MCF 10A (cell line): ENCODE measurements at places on chromosomes 5 and 9. TPM values are rescaled to one million over a fixed set of nuclear protein-coding genes. Genes with fewer than 3 reads are reported as not detected.

GRCh38 chr5:97193355-97193688 is 10.3 kb upstream of the RIOK2 start:
- H3K4me1 ChIP-seq = peaks cover 16% of the 10 kb centered on the region
- H3K36me3 ChIP-seq = peaks cover 5% of the 10 kb centered on the region
- H3K27me3 ChIP-seq = no peaks in the 10 kb centered on the region
- DNase-seq = no peak
- peak overlapping the region; percentile 29 for H3K4me3 ChIP-seq

GRCh38 chr9:108850293-108850897 is 5.4 kb downstream of the ACTL7B start:
- no peak overlapping the region for H3K4me3 ChIP-seq
- peak; percentile 60 for DNase-seq
- H3K27ac ChIP-seq = no peak overlapping the region

GRCh38 chr5:856531-857425 is 6.0 kb upstream of the ZDHHC11 start:
- H3K4me3 ChIP-seq = no peak overlapping the region
- no peak overlapping the region for H3K27ac ChIP-seq
- H3K4me1 ChIP-seq = no peaks in the 10 kb centered on the region
- H3K27me3 ChIP-seq = peaks cover 11% of the 10 kb centered on the region
- no peak for DNase-seq

GRCh38 chr5:156186760-156187159 is 140.2 kb upstream of the SGCD start:
- no peak overlapping the region for H3K4me3 ChIP-seq
- H3K27ac ChIP-seq = no peak overlapping the region
- no peaks in the 10 kb centered on the region for H3K4me1 ChIP-seq
- no peaks in the 10 kb centered on the region for H3K27me3 ChIP-seq
- no peaks in the 10 kb centered on the region for H3K36me3 ChIP-seq

Gene PCDHGB6
- total RNA-seq = 0.68 and 1.4 TPM in 2 replicates

DNA sequence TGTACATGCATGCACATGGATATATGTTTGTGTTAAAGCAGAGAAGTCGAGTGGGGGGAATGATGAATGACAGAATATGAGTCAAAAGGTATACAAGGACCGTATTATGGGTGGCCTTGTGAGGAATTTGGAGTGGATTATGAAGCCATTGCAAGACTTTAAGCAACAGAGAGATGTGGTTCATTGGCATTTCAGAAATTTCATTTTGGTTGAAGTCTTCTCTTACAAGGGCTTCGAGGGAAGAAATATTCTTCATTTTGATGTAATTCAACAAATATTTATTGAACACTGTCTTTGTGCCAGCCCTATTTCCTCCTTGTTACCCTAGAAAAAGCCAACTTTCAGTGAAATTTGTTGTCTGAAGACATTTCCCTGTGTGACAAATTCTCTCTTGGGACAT is 83.9 kb upstream of the SLCO6A1 start:
- no peaks in the 10 kb centered on the region for H3K27me3 ChIP-seq
- no peaks in the 10 kb centered on the region for H3K4me1 ChIP-seq
- no peaks in the 10 kb centered on the region for H3K36me3 ChIP-seq

DNA sequence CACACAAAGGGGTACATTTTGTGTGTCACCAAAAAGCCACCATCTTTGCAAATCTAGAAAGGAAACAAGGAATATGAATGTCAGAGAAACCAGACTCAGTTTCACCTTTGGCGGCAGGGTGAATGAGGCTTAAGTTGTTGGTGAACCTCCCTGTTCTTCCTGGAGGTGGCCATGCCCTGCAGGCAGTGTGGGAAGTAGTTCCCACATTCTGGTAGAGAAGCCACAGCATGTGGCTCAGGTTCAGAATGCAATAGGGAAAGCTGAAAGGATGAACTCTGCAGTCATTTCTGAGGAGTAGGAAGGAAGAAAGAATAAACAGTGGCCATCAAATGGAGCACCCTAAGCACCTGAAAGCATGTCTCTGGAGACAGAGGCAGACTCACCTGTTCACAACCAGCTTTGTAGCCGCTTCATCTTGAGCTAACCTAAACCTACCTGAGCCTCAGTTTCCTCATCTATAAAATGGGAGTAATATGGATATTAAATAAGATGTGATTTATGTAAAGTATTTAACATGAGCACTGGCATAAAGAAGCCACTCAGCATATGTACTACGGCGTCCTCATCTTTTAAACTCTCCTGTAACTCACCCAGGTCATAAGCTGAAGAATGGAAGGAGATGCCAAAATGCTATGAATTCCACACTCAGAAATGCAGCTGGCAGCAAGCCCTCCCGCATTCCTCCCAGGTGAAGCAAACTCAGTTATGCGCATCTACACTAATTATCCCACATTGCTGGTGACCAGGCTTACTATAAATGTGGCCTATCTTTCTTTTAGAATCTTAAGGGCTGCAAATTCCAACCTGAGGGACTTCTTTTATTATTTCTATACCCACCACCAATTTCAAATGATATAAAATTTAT is 86.0 kb downstream of the ZNF608 start:
- peaks cover 48% of the 10 kb centered on the region for H3K4me1 ChIP-seq
- H3K4me3 ChIP-seq = peak overlapping the region; percentile 9
- peaks cover under 1% of the 10 kb centered on the region for H3K36me3 ChIP-seq

GRCh38 chr9:91896513-91897121 is 53.4 kb downstream of the ROR2 start:
- H3K4me3 ChIP-seq = no peak overlapping the region
- H3K36me3 ChIP-seq = no peaks in the 10 kb centered on the region
- H3K27ac ChIP-seq = no peak overlapping the region
- DNase-seq = no peak
- peaks cover 18% of the 10 kb centered on the region for H3K27me3 ChIP-seq
- no peaks in the 10 kb centered on the region for H3K4me1 ChIP-seq

GRCh38 chr5:115806986-115807653 is 9.3 kb downstream of the CDO1 start:
- H3K27me3 ChIP-seq = no peaks in the 10 kb centered on the region
- H3K4me1 ChIP-seq = no peaks in the 10 kb centered on the region
- H3K36me3 ChIP-seq = no peaks in the 10 kb centered on the region
- H3K27ac ChIP-seq = no peak overlapping the region
- H3K4me3 ChIP-seq = no peak overlapping the region
- DNase-seq = no peak

DNA sequence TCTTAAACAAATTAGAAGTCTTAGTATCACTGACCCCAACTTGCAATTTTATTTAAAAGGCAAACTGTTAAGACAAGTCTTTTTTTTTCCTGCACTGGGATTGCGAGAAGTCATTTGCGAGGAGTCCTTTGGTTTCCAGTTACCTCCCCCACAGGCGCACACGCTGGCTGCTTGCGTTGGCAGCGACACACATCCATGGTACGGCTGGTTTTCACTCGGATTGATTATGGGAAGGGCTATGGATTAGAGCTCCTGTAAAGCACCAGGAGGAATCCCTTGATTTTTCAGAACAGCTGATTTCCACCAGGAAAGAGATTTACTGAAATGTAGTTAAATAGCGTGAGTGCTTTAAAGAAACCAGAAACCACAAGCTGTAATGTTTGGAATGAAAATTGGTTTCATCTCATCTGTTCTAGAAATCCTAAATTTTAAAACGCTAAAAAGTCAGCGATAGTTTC is 737 bp downstream of the SLC1A3 start:
- H3K27ac ChIP-seq = peak overlapping the region; percentile 84
- no peaks in the 10 kb centered on the region for H3K36me3 ChIP-seq
- peaks cover 9% of the 10 kb centered on the region for H3K4me1 ChIP-seq
- H3K27me3 ChIP-seq = no peaks in the 10 kb centered on the region
- peak; percentile 67 for DNase-seq

DNA sequence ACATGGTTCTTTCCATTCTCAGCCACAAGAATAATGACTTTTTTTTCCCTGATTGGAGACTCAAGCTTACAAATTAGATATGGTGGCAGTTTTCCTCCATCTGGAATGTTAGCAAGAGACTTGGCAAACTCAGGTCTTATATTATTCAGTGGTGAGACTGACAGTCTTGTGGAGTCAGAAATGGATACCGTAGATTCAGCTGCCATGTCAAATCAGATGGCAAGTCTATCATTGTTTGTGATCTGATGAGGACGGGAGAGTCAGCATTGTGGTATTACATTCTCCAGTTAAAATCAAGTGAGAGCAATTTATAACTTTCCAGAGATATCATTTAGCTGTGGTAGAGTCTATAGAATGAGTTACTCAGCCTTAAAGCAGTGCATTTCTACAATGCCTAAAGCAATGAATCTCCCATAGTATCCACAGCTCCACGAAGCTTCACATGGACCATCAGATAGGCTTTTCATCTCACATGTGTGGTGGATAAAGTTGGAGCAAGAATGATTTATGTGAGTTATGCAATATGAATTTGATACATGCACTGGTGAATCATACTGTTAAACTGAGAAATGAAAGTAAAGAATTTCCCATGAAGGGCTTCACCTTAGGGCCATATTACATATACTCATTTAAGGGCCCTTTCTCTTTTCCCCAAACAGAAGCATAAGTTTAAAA is 430.6 kb downstream of the ZNF608 start:
- H3K4me1 ChIP-seq = peaks cover 7% of the 10 kb centered on the region
- H3K36me3 ChIP-seq = peaks cover 4% of the 10 kb centered on the region
- H3K27ac ChIP-seq = no peak overlapping the region
- no peak overlapping the region for H3K4me3 ChIP-seq
- H3K27me3 ChIP-seq = no peaks in the 10 kb centered on the region

Gene CCL27
- 0.49 TPM in 1 of 2 replicates, not detected in the other for total RNA-seq

DNA sequence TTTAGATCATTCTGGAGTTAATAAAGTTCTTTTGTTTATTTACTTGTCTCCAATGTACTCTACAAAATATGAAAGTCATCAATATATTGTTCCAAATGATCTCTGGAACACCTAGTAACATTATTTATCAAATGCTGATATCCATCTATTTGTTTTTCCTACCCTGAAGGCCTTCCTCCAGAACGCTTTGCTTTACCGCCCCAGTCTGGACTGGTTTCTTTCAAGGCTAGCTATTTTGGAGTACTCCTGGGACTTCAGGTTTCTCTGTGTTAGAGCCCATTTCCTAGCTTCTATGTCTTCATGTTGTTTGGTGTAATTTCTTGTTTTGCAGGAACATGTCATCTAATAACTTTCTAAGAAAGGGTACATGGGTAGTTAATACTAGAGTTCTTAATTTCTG is 9.6 kb downstream of the HCN1 start:
- no peaks in the 10 kb centered on the region for H3K4me1 ChIP-seq
- DNase-seq = no peak
- H3K27ac ChIP-seq = no peak overlapping the region
- no peaks in the 10 kb centered on the region for H3K27me3 ChIP-seq
- no peak overlapping the region for H3K4me3 ChIP-seq

DNA sequence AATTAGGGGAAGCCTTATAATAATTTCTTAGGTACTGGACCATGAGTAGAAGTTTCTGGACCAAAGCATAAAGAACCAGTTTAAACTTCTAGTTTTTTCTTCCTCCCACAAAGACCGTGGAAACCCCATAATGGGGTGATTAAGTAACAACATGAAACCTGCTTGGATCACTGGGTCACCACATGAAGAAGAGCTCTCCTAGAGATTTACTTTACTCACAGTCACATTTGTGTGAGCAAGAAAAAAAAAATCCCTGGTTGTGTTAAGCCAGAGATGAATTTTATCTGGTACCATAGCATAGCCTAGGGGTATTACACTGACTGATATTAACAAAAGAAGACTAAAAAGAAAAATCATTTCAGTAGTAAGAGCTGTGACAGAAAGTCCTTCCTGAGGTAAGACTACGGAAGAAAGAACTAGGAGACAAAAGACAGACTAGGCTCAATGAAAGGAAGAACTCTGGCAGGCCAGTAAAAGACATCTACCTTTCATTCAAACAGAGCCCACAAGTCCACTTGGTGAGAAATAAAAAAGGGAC is 15.2 kb downstream of the OTP start:
- no peaks in the 10 kb centered on the region for H3K36me3 ChIP-seq
- no peaks in the 10 kb centered on the region for H3K4me1 ChIP-seq
- H3K27me3 ChIP-seq = peaks cover 31% of the 10 kb centered on the region
- no peak overlapping the region for H3K4me3 ChIP-seq
- H3K27ac ChIP-seq = no peak overlapping the region

DNA sequence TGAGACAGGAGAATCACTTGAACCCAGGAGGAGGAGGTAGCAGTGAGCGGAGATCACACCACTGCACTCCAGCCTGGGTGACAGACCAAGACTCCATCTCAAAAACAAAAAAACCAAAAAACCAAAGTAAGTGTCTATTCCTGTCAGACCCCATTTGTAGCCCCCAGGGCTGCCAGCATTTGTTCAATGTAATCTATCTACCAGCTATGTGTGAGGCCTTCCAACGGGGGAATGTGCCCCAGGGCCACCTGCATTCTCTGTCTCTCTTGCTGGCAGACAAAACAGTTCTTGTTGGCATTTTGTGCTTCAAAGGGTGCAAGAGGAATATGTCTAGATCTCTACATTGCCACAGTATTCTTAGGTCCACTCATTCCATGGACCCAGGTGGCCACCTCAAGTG is 34.1 kb downstream of the CD14 start:
- peak overlapping the region; percentile 51 for H3K27ac ChIP-seq
- H3K27me3 ChIP-seq = no peaks in the 10 kb centered on the region
- H3K4me3 ChIP-seq = no peak overlapping the region
- H3K36me3 ChIP-seq = peaks cover 9% of the 10 kb centered on the region

Gene UNC5A
- total RNA-seq = 0.22 and 0.51 TPM in 2 replicates

GRCh38 chr5:67173959-67174358 is 22.6 kb downstream of the CD180 start:
- no peaks in the 10 kb centered on the region for H3K36me3 ChIP-seq
- DNase-seq = no peak
- H3K4me3 ChIP-seq = no peak overlapping the region

DNA sequence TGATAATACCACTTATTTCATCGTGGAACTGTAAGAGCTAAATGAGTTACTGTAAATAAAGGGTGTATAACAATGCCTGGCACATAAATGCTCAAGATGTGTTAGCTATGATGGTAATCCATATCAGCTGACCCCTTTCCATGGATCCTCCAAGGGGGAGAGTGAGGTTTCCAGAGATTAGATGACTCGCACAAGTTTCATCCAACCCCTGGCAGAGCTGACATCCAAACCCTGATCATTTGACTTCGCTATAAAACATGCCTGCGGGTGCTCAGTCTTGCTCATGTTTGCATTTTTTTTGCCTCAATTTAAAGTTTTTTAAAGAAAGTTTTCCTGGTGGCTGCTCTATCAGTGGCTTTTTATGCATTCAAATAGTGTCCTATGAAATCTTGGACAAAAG is 145.7 kb upstream of the SMIM23 start:
- no peak overlapping the region for H3K27ac ChIP-seq
- no peak for DNase-seq
- no peaks in the 10 kb centered on the region for H3K4me1 ChIP-seq
- peaks cover 6% of the 10 kb centered on the region for H3K36me3 ChIP-seq

Gene LCN9
- total RNA-seq = not detected in 2 replicates

Gene IL3
- not detected in 2 replicates for total RNA-seq

Gene MAST4
- total RNA-seq = 26.5 and 26.8 TPM in 2 replicates

- peak overlapping the region; percentile 17 for H3K27ac ChIP-seq
- H3K4me3 ChIP-seq = no peak overlapping the region
- H3K4me1 ChIP-seq = peaks cover 20% of the 10 kb centered on the region
- DNase-seq = peak; percentile 37
These were observed 109.1 kb upstream of the RPS23 start for GRCh38 chr5:82387001-82387818.

Gene FKBP15
- total RNA-seq = 32.2 and 32.6 TPM in 2 replicates

Gene AMBP
- total RNA-seq = not detected in 2 replicates

Gene DCAF10
- total RNA-seq = 42.1 and 49.4 TPM in 2 replicates
